Globus pallidus (tissue), 1 donor: ENCODE measurements at places on chromosomes 2 and 18.

- DNase-seq: no peak
Measured at GRCh38 chr2:226076529-226076928, 677.0 kb downstream of the NYAP2 start.

- DNase-seq: no peak
Measured at GRCh38 chr18:59453468-59453961, 94.5 kb upstream of the LMAN1 start.

- DNase-seq: peak; percentile 18
Measured at GRCh38 chr2:27049422-27050280, 1.8 kb upstream of the AGBL5 start.

GRCh38 chr2:23601301-23601965 is 216.5 kb downstream of the KLHL29 start:
- no peak for DNase-seq

DNA sequence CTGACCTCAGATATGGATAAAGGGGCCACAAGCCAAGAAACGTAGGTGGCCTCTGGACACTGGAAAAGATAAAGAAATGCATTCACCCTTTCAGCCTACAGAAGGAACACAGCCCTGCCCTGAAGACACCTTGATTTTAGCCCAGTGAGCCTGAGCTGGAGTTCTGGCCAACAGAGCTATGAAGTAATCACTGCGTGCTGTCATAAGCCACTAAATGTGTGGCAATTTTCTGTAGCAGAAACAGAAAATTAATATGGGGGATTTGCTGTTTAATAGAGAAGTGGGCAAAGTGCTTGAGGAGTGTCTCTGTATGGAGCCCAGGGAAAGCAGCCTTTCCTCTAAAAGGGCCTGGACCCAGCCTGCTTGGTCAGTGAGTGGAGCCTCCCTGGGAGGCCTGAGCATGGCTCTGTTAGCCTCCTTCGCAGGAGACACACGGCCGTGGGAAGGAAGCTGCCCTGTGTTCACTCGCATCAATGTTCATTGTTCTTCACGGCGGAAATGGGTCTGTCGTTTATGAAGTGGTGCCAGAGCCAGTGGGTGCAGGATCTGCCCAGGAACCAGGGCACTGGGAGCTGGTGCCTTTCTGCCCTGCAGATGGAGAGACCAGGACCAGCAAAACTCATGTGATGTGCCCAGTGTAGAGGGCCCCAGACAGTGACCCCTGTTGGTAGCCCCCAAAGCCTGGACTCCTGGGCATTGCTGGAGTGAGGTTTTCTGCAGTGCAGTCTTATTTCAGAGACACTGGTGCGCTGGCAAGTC is 268.9 kb downstream of the NDUFA10 start:
- DNase-seq: no peak

GRCh38 chr2:86037795-86038192 is 67.9 kb downstream of the POLR1A start:
- DNase-seq: no peak

DNA sequence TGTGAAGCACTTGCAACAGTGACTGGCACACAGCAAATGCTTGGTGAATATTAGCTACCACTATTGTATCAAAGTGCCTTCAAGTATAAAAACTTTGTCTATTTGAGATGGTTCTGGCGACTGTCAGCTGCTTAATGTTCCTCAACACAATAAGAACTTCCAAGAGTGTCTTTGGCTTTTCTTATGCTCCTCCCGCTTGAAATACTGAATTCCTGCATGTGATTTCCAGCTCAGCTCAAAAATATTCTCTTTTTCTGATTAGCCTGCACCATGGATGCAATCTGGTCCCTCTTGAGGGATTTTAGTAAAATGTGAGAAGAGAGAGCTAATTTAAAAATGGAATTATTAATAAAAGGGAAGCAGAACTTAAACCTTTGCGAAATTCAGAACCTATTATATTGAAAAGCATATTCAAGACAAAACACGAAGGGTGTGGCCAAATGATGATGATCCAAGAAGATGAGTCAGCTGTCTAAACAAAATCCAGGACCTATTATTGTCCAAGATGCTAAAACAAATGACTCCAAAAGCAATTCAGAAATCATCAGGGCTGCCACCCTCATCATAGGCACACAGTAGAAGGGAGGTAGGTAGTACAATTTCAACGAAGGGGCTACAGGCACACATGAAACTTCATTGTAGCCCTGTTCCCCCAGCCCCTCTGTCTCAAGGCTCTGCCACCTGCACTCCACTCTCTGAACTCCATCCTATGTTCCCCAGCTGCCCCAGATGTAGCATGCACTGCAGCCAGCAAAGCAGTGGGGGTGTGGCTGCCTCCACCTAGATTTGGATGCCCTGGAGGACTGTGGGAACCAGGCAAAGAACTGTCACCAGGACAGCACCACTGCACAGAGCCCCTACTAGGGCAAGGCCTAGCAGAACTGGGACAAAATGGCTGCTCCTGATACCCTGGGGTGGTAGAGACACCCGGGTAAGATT is 190.1 kb downstream of the ZNF385B start:
- no peak for DNase-seq

DNA sequence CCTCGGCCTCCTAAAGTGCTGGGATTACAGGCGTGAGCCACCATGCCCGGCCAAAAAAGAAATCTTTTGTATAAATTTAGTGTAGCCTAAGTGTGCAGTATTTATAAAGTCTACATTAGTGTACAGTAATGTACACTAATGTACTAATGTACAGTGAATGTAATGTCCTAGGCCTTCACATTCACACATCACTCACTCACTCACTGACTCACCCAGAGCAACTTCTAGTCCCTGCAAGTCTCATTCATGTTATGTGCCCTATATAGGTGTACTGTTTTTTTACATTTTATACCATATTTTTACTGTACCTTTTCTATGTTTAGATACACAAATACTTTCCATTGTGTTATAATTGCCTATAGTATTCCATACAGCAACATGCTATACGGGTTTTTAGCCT is 254.9 kb downstream of the MYO3B start:
- DNase-seq: no peak

DNA sequence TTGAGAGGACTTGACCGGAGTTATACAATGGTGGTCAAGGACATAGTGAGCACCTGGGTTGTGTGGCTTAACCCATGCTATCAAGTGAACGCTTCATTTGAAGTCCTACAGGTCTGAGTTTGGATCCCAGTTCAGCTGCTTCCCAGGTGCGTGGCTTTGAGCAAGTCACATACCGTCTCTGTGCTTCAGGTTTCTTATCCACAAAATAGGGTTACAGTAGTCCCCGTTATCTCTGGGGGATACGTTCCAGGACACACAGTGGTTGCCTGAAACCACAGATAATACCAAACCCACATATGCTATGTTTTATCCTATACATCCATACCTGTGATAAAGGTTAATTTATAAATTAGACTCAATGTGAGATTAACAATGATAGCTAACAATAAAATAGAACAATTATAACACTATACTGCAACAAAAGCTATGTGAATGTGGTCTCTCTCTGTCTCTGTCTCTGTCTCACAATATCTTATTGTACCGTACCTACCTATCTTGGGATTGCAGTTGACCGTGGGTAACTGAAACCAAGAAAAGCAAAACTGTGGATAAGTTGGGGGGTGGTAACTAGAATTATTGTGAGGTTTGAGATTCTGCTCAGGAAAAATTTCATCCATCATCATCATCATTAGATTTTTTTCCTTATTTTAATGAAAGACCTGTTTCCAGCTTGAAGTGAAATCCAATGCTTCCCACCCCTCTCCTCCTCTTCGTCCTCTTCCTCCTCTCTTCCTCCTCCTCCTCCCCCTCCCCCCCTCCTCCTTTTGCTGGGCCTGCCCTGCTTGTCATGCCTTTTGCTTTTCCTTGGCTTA is 22.7 kb downstream of the LBH start:
- no peak for DNase-seq

DNA sequence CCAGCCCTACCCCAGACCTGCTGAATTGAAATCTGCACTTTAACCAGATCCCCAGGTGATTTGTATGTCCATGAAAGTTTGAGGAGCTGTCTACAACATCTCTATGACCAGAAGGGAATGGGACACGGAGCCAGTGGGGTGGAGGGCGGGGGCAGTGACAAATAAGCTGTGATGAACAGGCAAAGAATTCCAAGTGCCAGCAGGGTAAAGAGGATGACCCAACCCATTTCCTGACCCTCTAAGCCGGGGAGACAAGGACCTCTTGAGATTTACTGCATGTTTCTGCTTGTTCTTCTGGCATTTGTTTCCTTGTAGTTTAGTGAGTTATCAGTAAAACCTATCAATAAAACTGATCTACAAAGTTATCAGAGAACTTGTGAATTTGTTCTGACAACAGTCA is 8.7 kb downstream of the TET3 start:
- DNase-seq: no peak

GRCh38 chr2:235541838-235542549 is 48.2 kb downstream of the AGAP1 start:
- no peak for DNase-seq

- DNase-seq: no peak
Measured at GRCh38 chr18:2325308-2325849, 245.9 kb downstream of the METTL4 start.

GRCh38 chr2:236743039-236743920 is 173.7 kb downstream of the ACKR3 start:
- DNase-seq: no peak

GRCh38 chr2:192195548-192196418 is 1.1 kb upstream of the TMEFF2 start:
- no peak for DNase-seq

GRCh38 chr2:30888852-30889409 is 81.7 kb upstream of the CAPN13 start:
- DNase-seq: no peak

DNA sequence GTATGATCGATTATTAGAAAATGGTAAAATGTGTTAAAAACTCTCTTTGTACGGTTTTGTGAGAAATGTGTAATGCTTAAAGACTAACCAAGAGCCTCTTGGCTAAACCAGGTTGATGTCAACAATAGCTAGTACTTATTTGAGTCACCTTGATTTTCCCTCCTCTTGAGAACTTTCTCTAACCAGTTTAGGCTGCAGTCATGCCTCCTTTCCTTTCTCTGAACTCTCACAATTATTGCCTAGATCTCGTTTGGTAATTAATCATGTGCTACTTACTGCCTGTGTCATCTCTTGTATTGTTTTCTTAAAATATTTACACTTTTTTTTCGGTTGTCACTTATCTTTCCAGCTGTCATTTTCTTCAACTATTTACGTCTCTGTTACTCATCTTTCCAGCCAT is 1.1 kb upstream of the EPC2 start:
- no peak for DNase-seq

GRCh38 chr2:54360055-54360792 is 95.9 kb upstream of the SPTBN1 start:
- DNase-seq: peak; percentile 41

- no peak for DNase-seq
Measured at GRCh38 chr2:20671036-20671735, 4.2 kb downstream of the GDF7 start.

DNA sequence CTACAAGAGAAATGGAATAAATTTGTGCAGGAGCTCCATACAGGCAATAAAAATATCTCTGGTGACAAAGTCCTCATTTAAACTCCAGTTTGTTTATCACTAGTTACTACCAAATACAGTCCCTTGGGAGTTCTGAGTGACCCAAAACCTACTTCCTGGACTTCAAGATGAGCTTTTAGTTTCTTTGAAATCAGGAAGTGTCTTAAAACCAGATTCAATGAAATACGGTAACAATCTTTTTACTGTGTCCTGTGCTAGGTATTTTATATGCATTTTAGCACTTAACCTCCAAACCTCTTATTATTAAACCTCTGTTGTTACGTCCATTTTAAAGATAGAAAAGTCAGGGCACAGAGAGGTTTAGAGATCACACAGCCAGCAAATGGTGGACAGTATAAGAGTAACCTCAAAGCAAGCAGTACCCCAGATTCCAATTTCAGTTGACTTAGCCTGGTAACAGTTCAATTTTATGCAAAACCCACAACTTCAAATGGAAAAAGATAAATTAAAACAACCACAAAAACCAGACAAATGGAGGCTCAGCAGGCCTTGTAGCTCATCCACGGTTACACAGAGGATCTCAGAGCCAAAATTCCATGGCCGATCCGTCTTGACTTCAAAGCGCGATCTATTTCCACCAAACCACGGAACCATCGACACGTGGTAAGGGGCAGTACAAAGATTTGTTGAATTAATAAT is 1.3 kb upstream of the KCMF1 start:
- DNase-seq: peak; percentile 16

GRCh38 chr18:63271881-63272299 is 47.7 kb downstream of the BCL2 start:
- no peak for DNase-seq

DNA sequence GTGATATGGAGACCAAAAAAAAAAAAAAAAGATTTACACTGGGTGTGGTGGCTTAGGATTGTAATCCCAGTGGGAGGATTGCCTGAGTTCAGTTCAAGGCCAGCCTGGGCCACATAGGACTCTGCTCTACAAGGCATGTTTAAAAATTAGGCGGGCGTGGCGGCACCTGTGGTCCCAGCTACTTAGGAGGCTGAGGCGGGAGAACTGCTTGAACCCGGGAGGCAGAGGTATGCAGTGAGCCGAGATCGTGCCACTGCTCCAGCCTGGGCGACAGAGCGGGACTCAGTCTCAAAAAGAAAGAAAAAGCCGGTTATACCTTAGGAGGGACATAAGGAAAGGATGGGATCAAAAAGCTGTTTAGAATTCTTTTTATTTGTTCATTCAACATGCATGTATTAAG is 707 bp upstream of the SPDYA start:
- DNase-seq: no peak

GRCh38 chr18:34783501-34783900 is 73.4 kb downstream of the DTNA start:
- no peak for DNase-seq

DNA sequence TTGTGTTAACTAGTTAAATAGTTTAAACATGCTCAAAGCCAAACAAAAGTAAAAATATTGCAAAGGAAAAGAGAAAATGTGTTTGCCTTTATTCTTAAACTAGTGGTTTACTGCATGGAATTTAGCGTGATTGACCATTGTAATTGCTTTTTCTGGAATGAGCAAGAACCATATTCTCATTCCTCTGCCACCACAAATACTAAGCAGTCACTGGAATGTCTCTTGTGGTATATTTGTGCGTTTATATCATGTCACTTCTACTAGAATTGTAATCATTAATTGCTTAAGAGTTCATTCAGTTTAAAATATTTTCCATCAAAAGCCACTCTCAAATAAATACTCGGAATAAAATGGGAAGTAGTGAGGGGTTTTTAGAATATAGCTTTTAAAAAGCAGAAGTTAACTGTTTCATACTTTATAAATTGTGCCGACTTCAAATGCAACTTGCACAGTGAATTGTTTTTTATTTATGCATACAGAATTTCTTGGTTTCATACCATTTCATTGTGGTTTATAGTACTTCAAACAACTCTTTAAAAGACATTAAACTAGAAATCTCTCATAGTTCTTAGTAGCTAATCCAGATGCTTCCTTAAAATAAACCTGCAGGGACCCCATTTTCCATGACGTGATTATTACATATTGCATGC is 288.1 kb downstream of the EPHA4 start:
- DNase-seq: no peak

- DNase-seq: no peak
Measured at GRCh38 chr2:130917006-130917688, 80.4 kb downstream of the ARHGEF4 start.

- no peak for DNase-seq
Measured at GRCh38 chr2:144995482-144995881, 475.6 kb upstream of the ZEB2 start.

- DNase-seq: peak; percentile 76
Measured at GRCh38 chr2:231674587-231675338, 33.6 kb upstream of the PTMA start.
